EL (cell line): ENCODE measurements at places on chromosomes 6 and 20.

DNA sequence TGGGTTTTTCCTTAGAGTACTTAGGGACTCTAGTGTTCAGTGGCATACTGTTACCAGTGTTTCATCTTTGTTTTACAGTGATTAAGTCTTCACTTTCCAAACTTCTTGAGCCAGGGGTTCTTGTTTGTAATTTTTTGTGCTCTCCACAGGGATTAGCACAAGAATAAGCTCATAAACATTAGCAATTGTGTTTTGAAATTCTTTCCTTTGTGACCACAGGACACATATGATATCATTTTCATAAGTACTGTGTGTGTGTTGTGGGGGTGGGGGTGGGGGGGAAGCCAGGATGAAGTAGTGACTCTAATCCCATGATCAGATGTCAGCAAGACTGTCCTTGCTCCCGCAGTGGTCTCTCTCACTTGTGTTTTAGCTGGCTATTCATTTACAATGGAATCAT is 101.5 kb upstream of the SCP2D1 start:
- no peak for DNase-seq

- peak; percentile 98 for DNase-seq
Observed at GRCh38 chr6:39887692-39888450, 46.4 kb downstream of the MOCS1 start.

- no peak for DNase-seq
Observed at GRCh38 chr6:84536885-84537638, 227.3 kb downstream of the TBX18 start.

DNA sequence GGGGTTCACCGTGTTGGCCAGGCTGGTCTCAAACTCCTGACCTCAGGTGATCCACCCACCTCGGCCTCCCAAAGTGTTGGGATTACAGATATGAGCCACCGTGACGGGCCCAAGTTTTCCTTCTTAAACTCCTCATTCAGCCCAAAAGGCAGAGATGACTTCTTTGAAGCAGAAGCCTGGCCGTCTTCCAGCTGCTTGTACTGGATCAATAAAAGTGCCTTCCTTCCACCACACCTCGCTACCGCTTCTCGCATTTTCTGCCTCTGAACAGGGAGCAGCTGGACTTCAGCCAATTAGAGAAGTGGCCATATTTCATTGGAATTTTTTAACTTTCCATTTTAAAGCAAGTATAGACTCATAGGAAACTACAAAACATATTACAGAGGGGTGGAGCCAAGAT is 241.1 kb downstream of the PREX1 start:
- DNase-seq: no peak

GRCh38 chr6:4464638-4465037 is 311.6 kb upstream of the CDYL start:
- no peak for DNase-seq

- no peak for DNase-seq
Observed at GRCh38 chr6:42512579-42512978, 51.2 kb upstream of the UBR2 start.

- no peak for DNase-seq
Observed at GRCh38 chr6:170572704-170573466, 11.6 kb downstream of the PDCD2 start.

DNA sequence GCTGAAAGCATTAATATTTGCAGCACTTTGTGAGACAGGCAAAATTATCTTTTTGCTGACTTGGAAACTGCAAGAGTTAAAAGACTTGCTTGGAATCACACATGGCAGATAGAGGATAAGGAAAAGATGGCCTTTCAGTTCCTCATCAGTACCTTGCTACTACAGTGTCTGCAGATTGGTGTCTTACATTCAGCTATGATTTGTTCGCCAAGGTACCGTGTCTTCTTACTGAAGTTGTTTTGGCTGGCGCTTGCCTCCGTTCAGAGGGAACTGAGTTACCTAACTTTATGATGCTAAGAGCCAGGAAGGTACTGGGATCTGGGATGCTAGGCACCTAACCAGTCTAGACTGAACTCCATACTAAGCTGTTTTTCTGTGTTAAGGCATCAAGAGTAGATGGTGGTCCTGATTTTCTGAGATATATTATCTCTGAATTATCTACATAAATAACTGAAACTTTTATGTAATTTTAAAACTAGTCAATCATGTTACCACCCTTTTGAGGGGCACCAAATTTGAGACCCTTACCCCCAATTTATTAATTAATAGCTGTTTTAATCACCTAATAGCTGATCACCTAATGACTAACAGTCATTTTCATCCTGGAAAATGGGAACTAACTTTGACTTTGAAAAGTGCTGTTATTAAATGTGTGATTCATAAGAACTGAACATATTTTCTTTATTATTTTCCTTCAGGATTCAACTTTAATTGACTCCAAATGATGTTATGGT is 2.5 kb downstream of the WTAP start:
- no peak for DNase-seq

GRCh38 chr20:16560216-16560615 is 13.0 kb downstream of the KIF16B start:
- no peak for DNase-seq

GRCh38 chr20:61668065-61668650 is 397.5 kb downstream of the TAF4 start:
- no peak for DNase-seq

DNA sequence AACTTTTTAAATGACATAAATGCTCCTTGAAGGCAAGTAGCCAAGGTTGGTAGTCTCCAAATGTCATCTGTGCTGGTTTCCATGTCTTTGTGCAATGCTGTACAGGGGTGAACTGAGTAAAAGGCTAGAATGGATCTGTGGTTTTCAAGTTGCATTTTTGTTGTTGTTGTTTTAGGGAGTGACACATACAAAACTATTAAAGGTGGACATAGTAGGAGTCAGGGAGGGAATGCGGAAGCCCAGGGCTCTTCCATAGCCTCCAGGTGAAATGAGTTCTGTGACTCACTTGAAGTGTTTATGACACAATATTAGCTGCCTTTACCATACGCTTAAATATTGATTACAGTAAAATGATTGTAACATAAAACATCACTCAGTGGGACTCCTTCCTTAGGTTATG is 22.5 kb upstream of the QKI start:
- peak; percentile 37 for DNase-seq

- DNase-seq: no peak
Observed at GRCh38 chr6:88585276-88585692, 378.1 kb downstream of the RNGTT start.

GRCh38 chr6:135022050-135022697 is 32.4 kb downstream of the HBS1L start:
- no peak for DNase-seq

GRCh38 chr20:32909451-32909850 is 50.7 kb downstream of the EFCAB8 start:
- no peak for DNase-seq

GRCh38 chr6:44530910-44531234 is 143.4 kb downstream of the CDC5L start:
- no peak for DNase-seq

- DNase-seq: peak; percentile 97
Observed at GRCh38 chr20:50304923-50305635, 114.4 kb downstream of the CEBPB start.

DNA sequence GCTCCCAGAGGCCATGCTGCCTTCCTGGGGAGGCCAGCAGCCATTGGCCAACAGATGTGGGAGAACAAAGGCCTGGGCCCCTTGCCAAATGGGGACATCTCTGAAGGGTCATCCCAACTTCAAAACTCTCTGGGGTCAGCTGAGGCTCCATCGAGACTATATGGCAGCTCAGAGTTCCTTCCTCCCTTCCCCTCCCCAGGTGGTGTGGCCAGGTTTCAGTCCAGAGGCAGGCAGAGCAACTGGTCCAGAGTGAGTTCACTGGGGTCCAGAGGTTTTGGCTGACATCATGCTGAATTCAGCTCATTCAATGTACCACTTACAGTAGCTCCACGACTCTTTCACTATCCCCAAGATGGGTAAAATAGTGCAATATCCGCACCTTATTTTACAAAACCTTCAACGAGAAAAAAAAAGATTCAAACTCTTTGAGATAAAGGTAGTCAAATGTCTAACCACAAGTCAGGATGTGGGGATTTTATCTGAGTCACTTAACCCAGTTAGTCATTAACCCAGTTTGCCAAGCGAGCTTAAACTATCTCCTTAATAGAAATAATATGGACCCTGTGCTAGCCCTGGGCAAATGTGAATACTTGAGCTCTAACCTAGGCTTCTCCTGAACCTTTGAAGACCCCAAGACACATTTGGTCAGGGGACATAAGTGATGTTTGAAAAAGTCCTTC is 108.4 kb upstream of the PLEKHG1 start:
- no peak for DNase-seq

- DNase-seq: peak; percentile 71
Observed at GRCh38 chr6:42075159-42075838, 25.0 kb downstream of the TAF8 start.

DNA sequence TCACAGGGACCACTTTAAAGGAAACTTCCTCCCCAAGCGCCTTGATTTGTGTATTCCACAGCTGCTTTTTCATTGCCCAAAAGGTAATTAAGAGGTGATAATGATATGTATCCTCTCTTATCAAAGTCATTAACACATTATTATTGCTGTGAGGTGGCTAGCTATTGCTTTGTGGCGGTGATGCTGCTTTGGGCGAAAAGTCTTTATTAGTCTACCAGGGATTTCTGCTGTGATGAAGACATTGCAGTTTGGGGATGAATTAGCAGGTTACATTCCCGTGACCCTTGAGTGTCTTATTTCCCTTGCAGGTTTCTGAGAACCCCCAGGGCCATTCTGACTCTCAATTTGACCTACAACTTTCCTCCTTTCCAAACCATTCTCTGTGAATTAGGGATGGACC is 143.4 kb upstream of the SOX4 start:
- DNase-seq: no peak

DNA sequence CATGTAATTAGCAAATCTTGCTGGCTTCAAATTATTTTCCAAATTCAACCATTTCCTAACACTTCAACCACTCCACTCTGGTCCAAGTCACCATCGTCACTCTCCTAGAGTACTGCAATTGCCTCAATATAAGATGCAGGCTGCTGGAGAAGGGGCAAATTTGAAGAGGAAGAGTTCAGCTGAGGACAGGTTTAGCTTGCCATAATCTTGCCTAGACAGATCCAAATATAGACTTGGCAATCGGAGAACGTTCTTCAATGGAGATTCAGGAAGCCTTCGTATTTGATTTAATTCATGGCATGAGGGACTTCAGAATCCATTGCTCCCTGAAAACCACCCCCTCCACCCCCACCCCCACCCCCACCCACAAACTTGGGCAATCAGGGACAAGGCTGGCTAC is 15.4 kb upstream of the KHDC1L start:
- no peak for DNase-seq

- DNase-seq: no peak
Observed at GRCh38 chr20:34970193-34970840, 14.6 kb downstream of the MYH7B start.

GRCh38 chr6:143060806-143061596 is at the start of gene AIG1:
AIG1 (plus strand) TSS chr6:143060889; CDS start chr6:143060926, 37 bp downstream.
- DNase-seq: no peak

GRCh38 chr20:48656661-48657211 is 171.1 kb downstream of the PREX1 start:
- no peak for DNase-seq

DNA sequence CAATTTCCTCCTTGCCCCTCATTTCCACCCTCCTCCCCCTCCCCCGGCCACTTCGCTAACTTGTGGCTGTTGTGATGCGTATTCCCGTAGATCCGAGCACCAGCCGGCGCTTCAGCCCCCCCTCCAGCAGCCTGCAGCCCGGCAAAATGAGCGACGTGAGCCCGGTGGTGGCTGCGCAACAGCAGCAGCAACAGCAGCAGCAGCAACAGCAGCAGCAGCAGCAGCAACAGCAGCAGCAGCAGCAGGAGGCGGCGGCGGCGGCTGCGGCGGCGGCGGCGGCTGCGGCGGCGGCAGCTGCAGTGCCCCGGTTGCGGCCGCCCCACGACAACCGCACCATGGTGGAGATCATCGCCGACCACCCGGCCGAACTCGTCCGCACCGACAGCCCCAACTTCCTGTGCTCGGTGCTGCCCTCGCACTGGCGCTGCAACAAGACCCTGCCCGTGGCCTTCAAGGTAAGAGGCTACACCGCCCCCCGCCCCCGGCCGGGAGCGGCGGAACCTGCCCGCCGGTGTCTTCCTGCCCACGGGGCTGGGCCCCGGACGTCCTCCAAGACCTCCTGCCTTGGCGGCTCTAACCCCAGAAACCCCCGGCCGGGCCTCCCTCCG is 44.9 kb upstream of the SUPT3H start:
- peak; percentile 68 for DNase-seq

DNA sequence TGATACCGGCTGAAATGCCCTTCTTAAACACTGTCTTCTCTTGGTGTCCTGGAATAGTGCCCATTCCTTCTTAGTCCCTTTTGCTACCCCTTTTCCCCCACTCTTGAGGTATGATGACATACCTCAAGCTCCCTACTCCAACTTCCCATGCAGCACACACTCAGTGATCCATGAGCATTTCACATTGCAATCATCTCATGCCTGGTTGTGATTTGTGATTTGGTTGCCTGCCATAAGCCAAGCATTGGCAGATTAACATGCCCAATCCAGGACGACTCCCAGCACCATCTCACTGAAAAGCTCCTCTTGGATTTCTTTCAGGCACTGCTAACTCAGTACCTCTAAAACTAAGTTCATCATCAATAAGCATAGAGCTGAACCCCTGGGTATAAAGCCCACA is 14.7 kb upstream of the PTPRA start:
- DNase-seq: no peak

DNA sequence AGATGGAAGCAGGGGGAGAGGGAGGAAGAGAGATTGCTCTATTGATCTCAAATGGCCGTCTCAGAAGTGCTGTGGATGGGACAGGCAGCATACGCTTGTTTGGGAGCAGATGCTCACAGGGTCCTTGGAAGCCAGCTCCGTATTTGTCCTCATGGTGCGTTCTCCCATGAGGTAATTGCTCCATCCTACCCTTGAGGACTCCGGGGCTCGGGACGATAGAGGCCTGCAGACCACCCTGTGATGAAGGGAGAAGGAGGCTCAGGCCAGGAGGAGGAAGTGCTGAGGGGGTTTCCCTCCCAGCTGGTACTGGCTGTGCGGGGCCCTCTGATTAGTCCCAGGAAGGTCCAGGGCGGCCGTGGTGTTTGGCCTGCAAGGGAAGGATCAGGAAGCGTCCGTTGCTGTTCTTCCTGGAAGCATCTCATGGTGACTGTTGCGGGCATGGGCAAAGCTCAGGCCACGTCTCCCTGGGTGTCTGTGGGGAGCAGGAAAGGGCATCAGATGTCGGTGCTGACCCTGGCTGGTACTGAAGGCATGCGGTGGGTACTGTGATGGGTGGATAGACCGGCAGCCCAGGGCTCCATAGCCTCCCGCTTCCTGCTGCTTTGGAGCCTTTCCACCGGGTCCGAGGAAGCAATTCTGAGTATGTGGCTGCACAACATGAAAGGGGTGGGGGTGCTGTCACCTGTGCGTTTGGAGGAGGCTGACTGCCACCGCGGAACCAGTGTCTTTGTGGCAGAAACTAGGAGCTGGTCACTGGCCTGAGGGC is 158.3 kb downstream of the SYCP2 start:
- DNase-seq: no peak

- peak; percentile 30 for DNase-seq
Observed at GRCh38 chr6:152642578-152643375, 5.6 kb upstream of the SYNE1 start.

DNA sequence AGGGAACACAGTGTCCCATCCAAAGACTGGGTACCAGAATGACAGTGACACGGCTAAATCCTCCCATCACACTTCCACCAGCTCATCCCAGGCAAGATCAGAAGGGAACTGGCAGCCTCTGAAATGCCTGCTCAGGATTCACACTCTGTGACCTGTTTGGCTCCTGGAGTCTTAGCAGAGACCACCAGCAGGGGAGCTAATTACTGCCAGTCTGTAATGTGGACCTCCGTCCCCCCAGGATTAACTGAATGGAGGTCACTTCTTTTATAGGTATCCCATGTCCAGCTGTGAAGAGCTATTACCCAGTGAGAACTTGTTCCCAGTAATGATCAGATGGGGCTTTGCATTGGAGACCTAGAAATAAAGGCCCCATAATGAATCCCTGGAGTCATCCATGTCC is 45.2 kb downstream of the DEFB114 start:
- DNase-seq: no peak
